Iris pigment epithelial cell (primary cell): ENCODE measurements at places on chromosomes 16 and 17.

DNA sequence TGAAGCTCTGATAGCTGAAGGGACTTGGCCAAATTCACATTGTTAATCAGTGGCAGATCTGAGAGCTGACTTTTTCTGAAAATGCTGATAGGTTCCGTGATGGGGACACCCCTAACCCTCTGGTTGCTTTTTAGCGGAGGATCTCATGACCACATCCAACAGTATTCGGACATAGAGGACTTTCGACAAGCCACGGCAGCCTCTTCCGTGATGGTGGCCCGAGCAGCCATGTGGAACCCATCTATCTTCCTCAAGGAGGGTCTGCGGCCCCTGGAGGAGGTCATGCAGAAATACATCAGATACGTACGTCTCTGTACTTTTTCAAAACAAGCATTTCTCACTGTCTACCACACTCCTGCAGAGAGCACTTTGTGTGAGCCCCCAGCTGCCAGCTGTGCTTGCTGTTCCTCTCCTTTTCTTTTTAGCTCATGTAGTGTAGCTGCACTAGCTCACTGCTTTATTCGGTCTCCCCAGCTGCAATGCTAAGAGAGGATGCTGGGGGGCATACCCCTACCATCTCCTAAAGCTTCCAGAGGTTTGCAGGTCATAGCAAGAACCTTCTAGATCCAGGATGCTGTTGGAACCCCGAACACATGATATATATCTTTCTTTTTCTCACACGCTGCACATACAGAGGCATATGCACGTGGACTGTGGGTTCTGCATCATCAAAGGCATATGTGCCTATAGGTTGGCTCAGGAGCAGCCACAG lies 14.2 kb upstream of the NFATC3 start:
- DNase-seq: no peak

DNA sequence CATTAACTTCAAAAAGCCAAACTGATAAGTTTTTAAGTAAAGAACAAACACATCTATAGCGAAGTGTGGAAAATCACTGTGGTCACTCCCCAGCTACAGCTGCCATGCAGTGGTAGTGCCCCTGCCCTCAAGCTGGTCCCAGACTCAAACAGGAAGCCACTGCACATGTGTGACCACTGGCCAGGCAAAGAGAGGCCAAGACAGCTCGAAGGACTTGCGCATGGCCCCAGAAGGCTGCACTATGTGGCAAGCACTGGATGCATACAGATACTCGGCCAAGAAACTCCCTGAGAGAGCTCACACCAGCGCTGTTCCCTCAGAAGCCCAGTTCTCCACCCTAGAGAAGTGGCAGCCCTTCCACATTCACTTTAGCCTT lies 82.4 kb downstream of the ANKRD11 start:
- peak; percentile 30 for DNase-seq

- no peak for DNase-seq
These were observed 25.0 kb downstream of the WNT9B start for GRCh38 chr17:46876353-46876887.

- peak; percentile 46 for DNase-seq
These were observed 57.7 kb downstream of the CMC2 start for GRCh38 chr16:80948886-80949493.

DNA sequence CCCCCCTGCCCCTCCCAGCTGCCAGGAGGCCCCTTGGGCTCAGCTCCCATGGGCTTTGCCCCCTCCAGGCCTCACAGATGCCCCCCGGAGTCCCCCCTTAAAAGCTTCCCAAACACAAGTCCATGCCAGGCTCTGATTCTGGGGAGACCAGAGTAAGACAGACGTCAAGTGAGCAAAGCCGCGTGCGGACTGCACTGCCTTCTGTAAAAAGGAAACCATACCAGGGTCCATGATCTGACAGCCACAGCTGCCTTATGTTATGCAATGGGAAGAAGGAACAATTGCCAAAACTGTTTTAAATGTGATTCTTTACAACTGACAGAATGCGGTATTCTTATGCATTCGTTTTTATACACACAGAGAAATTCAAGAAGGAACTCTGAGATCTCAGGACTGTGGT lies 17.9 kb upstream of the HEXD start:
- no peak for DNase-seq

GRCh38 chr17:52170963-52171572 lies 12.6 kb upstream of the CA10 start:
- peak; percentile 1 for DNase-seq

- DNase-seq: peak; percentile 30
These were observed 661 bp downstream of the LRRC3C start for GRCh38 chr17:39927929-39928857.

DNA sequence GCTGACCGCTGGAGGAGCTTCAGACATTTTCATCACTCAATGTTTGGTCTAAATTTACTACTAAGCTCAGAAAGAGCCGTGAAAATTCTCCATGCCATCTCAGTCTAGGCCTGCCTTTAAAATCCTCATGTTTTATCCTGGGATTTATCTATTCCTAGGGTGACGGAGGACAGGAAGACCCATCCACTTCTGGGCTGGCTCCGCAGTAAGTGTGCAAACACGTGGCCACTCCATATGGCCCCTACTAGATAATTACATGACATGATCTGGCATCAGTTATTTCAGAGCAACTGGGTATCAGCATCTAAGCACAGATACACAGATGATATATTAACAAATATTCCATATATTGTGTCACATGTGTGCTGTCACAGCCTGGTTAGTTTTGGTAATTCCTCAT lies 77.8 kb upstream of the HS3ST4 start:
- DNase-seq: no peak

GRCh38 chr16:50025537-50025931 lies 509 bp downstream of the CNEP1R1 start:
- DNase-seq: peak; percentile 23

DNA sequence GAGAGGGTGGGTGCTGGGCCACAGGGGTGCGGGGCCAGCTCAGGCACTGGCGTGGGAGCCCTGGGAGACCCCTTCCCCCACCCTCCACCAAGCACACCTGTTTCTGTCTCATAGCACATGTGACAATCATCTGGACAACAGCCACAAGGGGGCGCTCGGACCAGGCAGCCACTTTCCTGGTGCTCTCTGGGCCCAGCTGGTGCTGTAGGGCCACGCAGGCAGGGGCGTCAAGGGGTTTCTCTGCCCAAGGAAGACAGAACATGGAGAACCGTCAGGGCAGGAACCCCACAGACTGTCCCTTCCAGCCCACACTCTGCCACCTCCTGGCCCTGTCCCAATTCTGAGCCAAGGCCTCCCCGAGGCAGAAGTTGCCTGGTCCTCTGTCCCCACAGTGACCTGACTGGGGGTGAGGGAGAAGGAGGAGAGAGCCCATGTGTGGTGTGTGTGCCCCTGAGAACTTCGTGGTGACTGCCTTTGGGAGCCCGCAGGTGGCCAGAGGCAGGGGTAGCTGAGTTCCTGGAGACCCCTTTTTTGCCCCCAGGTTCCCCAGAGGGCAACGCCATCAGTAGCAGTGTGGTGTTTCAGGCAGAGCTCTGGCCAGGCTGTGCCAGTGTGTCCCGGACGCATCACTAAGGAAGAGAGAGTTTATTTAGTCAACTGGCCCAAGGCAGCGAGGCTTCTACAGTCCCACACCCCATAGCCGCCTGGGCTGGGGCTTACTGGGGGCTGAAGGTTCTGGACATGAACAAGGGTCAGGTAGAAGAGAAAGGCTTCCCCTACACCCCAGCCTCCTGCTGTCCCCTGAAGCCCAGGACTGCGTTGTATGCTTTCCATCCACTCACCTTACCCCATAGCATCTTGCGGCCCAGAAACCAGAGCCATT lies 3.1 kb upstream of the SETD6 start:
- DNase-seq: peak; percentile 56

DNA sequence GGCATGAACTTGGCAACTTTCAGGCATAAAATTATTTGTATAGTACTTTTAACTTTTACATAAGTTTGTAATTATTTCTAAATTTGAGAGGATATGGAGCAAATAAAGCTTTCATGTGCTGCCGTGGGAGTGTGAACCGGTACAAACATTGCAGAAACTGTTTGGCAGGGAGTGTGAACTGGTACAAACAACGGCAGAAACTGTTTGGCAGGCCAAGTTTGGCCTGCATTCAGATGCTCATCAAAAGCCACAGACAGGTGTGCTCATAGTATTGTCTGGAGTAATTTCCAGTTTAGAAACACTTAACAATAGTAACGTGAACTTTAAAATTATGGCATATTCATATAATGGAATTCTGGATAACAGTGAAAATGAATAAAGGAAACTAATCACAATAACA lies 73.8 kb upstream of the ATP2A3 start:
- no peak for DNase-seq

DNA sequence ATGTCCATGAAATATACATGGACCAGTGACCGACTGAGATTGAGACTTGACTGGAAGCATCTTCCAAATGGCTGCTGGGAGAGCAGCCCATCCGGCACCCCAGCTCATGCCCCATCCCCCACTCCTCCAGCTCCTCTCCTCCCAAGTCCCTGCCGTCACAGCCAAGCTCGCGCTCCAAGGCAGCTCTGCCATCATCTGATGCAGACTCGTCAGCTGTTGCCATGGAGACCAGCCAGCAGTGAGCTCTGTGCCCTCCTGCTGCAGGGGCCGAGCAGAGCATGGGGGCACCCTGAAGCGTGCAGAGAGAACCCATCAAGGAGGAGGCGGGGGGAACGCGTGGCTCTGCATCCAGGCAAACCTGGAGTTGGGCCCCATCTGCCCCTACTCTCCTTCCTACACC lies 74.5 kb upstream of the TNRC6C start:
- DNase-seq: no peak

GRCh38 chr17:1873418-1873817 lies 43.6 kb downstream of the RPA1 start:
- no peak for DNase-seq

- DNase-seq: peak; percentile 70
These were observed 5.5 kb downstream of the TRAF7 start for GRCh38 chr16:2160915-2161551.

- DNase-seq: no peak
These were observed 142.8 kb downstream of the IRF8 start for GRCh38 chr16:86041807-86042206.

DNA sequence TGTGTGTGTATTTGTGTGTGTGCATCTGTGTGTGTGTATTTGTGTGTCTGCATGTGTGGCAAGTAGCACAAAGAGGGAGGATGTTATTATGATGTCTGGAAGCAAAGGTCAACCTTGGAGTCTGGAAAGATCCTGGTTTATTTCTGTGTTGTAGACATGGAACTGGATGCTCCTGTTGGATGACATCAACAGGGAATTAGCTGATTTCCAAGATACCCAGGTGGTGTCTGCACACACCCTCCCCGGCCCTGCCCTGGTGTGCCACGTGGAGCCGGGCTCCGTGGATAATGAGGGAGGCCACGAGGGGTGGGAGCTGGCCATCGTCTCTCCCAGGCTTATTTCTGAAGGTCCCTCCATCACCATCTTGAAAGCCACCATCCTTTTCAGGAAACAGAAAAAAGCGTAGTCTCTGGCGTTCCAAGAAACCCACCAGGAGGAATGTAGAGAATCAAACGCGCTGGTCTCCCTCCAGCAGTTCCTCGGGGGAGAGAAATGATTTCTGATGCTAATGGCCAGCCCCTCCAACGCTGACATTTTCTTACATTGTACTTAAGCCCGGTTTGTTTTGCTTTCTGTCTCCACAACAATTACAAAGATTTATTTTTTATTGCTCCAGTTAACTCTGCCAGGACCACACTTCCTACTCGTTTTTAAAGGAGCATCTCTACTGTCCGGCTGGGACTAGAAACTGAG lies 93.3 kb downstream of the FOXL1 start:
- no peak for DNase-seq

- DNase-seq: no peak
These were observed 7.2 kb upstream of the IGFALS start for GRCh38 chr16:1800701-1801100.

- no peak for DNase-seq
These were observed 14.0 kb upstream of the RBFOX3 start for GRCh38 chr17:79624718-79625478.

DNA sequence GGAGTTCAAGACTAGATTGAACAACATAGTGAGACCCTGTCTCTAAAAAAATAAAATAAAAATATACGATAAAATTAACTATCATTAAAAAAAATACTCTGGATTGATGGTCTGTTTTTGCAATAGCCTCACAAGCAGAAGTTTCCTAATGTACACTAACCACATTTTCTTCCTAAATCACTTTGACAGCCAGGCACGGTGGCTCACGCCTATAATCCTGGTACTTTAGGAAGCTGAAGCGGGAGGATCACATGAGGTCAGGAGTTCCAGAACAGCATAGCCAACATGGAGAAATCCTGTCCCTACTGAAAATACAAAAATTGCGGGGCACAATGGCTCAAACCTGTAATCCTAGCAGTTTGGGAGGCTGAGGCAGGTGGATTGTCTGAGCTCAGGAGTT lies 64.7 kb downstream of the HELZ start:
- DNase-seq: no peak

DNA sequence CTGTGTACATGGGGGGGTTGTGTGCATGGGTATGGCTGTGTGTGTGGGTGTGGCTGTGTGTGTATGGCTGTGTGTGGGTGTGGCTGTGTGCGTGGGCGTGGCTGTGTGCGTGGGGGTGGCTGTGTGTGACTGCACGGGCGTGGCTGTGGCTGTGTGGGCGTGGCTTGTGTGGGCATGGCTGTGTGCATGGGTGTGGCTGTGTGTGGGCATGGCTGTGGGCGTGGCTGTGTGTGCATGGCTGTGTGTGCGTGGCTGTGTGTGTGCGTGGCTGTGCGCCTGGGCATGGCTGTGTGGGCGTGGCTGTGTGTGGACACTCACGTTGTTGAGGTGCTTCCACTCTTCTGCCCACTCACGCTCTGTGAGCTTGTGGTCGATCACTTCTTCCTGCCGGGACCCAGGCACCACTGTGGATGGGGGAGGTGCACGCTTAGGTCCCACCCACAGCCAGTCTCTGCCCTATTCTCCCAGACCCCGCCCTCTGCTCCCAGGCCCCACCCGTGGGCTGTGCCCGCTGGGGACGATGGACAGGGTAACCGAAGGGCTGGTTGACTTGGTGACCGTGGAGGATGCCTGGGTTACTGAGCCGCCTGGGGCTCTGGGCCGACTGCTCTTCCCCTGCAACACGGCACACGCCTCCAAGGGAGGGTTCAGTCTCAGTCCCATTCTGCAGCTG lies 16.0 kb upstream of the PABPN1L start:
- DNase-seq: no peak

DNA sequence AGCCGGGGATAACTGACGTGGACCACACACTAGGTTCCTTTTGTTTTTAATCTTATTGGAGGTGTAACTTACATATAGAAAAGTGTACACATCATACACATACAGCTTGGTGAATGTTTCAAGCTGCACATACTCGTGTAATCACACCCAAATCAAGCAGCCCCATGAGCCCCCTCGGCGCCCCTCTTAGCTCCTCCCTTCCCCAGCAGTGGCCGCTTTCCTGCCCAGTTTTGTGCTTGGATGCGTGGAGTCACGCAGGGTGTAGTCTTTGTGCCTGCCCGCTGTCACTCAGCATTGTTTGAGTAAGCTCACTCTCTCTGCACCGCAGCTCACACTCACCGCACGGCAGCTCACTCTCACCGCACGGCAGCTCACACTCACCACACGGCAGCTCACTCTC lies 151.7 kb upstream of the CHMP6 start:
- no peak for DNase-seq

DNA sequence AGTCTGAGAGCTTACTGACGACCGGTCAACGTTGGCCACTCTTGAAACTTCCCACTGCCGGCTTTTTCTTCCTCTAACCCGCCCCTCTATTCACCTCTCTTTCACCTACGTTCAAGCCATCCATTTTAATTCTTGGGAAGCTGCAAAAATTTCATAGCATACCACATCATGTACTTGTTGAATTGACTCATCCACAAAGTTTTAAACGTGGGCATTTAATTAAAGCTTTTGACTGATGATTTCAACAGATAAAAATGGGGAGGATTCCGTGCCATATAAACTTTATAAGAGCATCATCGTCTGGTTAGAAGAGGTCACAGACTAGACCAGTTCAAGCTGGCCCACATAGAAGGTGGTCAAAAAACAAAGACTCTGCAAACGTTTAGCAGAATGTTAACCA lies 22.5 kb downstream of the VPS53 start:
- peak; percentile 95 for DNase-seq
